Peyer's patch (tissue), 4 donors: ENCODE measurements at places on chromosomes 11 and 22. TPM values are rescaled to one million over a fixed set of nuclear protein-coding genes. Genes with fewer than 3 reads are reported as not detected.

The SMDT1 gene
- total RNA-seq = 9.9 TPM

The SERPING1 gene
- total RNA-seq = 29.9 TPM

The IFITM10 gene
- 3.2 TPM for total RNA-seq

The DGCR2 gene
- 49.5 TPM for total RNA-seq

The ZNF214 gene
- 3.3 TPM for total RNA-seq

The HEPHL1 gene
- not detected for total RNA-seq

The DDX25 gene
- total RNA-seq = not detected

The ROBO4 gene
- total RNA-seq = 3.7 TPM

The C11orf68 gene
- 20.6 TPM for total RNA-seq

The MUC5AC gene
- total RNA-seq = not detected

The POTEH gene
- total RNA-seq = not detected

The GRIK4 gene
- total RNA-seq = 2.5 TPM

The APOL1 gene
- total RNA-seq = 16.9 TPM

The MIF gene
- 206 TPM for total RNA-seq

The GLYAT gene
- total RNA-seq = not detected

The APOBEC3B gene
- total RNA-seq = 1.9 TPM

The HMGXB4 gene
- 25.0 TPM for total RNA-seq

The OTUB1 gene
- total RNA-seq = 97.9 TPM

The RNASEH2C gene
- 27.2 TPM for total RNA-seq

The CSNK2A3 gene
- 1.6 TPM for total RNA-seq

The P2RX6 gene
- total RNA-seq = not detected

The SMC1B gene
- not detected for total RNA-seq

The KCTD14 gene
- 3.3 TPM for total RNA-seq

The TMEM121B gene
- 0.76 TPM for total RNA-seq

The RAPSN gene
- 0.54 TPM for total RNA-seq

The POU2AF2 gene
- total RNA-seq = 1.2 TPM

The SLC3A2 gene
- 253 TPM for total RNA-seq

The CST6 gene
- total RNA-seq = not detected

The MUC15 gene
- not detected for total RNA-seq

The C11orf52 gene
- 4.1 TPM for total RNA-seq

The APOA1 gene
- total RNA-seq = 4,257 TPM

The CD6 gene
- total RNA-seq = 5.2 TPM
